CD4-positive, alpha-beta T cell treated with Interleukin-2 at 100 ng/mL for 4 hours (primary cell): ENCODE measurements at places on chromosomes 6 and 20.
A peak's percentile ranks its signal among the peaks of the same experiment; 100 is the strongest.

- DNase-seq, result no peak
Observed at GRCh38 chr6:110652520-110652919, 162.7 kb downstream of the CDK19 start.

DNA sequence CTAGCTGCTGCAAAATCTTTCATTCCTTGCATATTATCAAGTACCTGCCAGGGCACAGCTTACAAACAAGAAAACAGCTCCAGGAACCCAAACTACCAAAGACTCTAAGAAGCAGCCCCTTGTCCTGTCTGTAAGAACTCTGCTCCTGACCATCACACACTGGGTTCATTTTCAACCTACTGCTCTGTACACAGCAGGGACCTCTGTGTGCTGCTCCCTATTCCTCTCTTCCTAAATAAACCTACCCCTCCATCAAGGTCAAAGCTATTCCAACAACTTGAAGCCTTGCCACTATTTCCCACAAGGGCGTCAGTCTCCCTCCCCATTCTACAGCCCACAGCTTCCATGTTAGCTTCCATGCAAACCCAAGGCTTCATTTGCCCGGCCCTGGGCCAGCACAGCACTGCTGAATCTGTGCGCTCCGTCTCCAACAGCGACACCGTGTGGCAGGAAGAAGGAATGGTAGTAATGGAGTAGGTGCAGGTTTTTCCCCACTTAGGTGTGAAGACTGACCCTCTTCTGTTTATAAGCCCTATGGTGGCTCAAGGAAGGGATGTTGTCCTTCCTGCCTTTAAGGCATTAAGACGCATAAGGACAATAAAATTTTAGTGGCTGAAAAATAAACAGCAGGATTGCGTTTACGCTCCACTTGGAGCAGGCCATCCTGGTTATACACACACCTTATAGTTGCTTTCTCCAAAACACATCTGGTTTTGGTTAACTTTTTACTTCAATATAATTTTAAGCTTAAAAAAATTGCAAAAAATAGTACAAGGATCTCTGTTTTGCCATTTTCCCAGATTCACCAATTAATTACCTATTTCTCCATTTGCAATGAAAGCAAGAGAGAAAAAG lies 115.2 kb upstream of the NXT1 start:
- DNase-seq, result peak; percentile 8

DNA sequence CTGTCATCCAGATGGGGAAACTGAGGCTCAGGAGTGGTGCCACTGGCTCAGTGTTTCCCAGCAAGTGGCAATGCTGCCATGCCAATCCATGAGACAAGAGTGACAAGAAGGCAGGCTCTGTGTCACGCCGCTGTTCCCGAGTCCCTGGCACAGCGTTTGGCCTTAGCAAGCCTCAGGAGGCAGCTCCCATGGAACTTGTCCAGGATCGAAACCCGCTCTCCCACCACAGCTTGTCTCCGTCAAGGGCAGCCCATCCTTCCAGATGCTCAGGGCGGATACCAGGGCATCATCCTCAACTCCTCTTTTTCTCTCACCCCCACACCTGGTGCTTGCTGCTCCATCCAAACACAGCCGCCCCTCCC lies 110.6 kb upstream of the PTPN1 start:
- DNase-seq, result no peak

GRCh38 chr6:94862112-94862511 lies 715.2 kb upstream of the MANEA start:
- DNase-seq, result no peak

- no peak for DNase-seq
Observed at GRCh38 chr6:147856687-147857086, 348.2 kb downstream of the SAMD5 start.

- no peak for DNase-seq
Observed at GRCh38 chr6:153092082-153093013, 38.7 kb downstream of the RGS17 start.
